ENCODE measurements at places on chromosomes 4 and X. TPM values are rescaled to one million over a fixed set of nuclear protein-coding genes. Genes with fewer than 3 reads are reported as not detected.

Gene LUZP4
- not detected for total RNA-seq

Gene CC2D2A
- total RNA-seq = 41.0 TPM

Gene PNMA6A
- total RNA-seq = 0.81 TPM

Gene CCDC160
- total RNA-seq = 1.4 TPM

Gene ADH5
- 283 TPM for total RNA-seq

Gene EREG
- 0.71 TPM for total RNA-seq

Gene BEX3
- 130 TPM for total RNA-seq

Gene NDP
- not detected for total RNA-seq

Gene PITX2
- not detected for total RNA-seq

Gene GALNT7
- total RNA-seq = 18.6 TPM

Gene APLN
- total RNA-seq = 0.36 TPM

Gene FGFRL1
- total RNA-seq = 10.0 TPM

Gene ERCC6L
- not detected for total RNA-seq

Gene MAGEC2
- total RNA-seq = not detected

- no peak for DNase-seq
- H3K36me3 ChIP-seq = no peaks in the 10 kb centered on the region
- no peak overlapping the region for H3K27ac ChIP-seq
Measured at GRCh38 chr4:175070444-175070843, 152.3 kb downstream of the ADAM29 start.

DNA sequence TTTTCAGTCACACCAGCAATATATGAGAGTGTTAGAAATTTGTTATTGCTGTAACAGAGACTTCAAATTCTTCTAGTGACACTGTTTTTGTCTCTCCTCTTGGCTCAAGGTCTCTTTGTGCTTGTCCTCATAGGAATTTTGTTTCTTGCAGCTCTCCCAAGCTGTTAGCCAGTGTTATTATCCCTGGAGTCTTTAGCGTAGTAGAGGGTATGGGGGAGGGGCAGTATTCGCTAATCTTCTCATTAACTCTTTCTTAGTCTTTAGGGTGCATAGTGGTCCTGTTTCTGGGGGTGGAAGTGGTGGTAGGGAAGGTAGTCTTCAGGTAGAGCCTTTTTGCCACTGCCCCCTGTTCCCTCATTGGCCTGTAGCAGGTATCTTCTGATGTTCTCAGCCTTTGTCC, 79.4 kb downstream of the JADE3 start:
- no peak overlapping the region for H3K4me3 ChIP-seq
- no peak for DNase-seq

GRCh38 chr4:86896596-86896995, 4.4 kb upstream of the C4orf36 start:
- no peaks in the 10 kb centered on the region for H3K27me3 ChIP-seq
- H3K27ac ChIP-seq = no peak overlapping the region
- DNase-seq = no peak
- no peaks in the 10 kb centered on the region for H3K36me3 ChIP-seq

- no peaks in the 10 kb centered on the region for H3K27me3 ChIP-seq
- H3K27ac ChIP-seq = no peak overlapping the region
- H3K4me3 ChIP-seq = no peak overlapping the region
- H3K36me3 ChIP-seq = no peaks in the 10 kb centered on the region
Measured at GRCh38 chr4:56375458-56375857, 11.8 kb downstream of the AASDH start.

GRCh38 chrX:120350450-120351138, 11.3 kb upstream of the ATP1B4 start:
- no peaks in the 10 kb centered on the region for H3K36me3 ChIP-seq
- no peak overlapping the region for H3K27ac ChIP-seq
- DNase-seq = no peak
- no peaks in the 10 kb centered on the region for H3K27me3 ChIP-seq
- H3K4me1 ChIP-seq = no peaks in the 10 kb centered on the region
- H3K4me3 ChIP-seq = no peak overlapping the region

DNA sequence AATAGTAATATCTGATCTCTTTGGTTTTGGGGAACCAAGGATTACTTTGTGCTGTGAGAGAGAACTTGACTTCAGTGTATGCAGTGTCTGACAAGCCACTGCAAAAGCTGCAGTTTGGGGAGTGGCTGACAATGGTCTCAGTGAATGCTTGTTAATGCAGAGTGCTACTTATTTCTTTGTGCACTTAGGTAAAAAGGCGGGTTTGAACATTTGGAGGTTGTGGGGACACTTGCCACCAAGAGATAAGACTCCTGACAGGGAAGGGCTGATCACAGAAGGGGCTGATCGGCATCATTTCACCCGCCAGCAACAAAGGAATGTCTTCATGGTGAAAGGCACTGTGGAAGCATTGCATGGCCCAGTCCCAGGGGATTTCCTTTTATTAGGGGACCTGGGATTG, 28.6 kb upstream of the USP46 start:
- H3K36me3 ChIP-seq = no peaks in the 10 kb centered on the region
- DNase-seq = no peak
- H3K27ac ChIP-seq = no peak overlapping the region
- H3K4me1 ChIP-seq = no peaks in the 10 kb centered on the region

- no peak for DNase-seq
- H3K27me3 ChIP-seq = no peaks in the 10 kb centered on the region
- H3K36me3 ChIP-seq = no peaks in the 10 kb centered on the region
- no peak overlapping the region for H3K27ac ChIP-seq
Measured at GRCh38 chrX:24285082-24285481, 28.8 kb downstream of the SUPT20HL2 start.

DNA sequence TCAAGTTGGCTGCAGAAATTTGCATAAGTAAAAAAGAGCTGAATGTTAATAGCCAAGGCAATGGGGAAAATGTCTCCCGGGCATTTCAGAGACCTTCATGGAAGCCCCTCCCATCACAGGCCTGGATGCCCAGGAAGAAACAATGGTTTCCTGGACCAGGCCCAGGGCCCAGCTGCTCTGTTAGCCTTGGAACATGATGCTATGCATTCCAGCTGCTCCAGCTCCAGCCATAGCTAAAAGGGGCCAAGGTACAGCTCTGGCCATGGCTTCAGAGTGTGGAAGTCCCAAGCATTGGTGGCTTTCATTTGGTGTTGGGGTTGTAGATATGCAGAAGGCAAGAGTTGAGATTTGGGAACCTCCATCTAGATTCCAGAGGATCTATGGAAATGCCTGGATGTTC, 508.3 kb downstream of the SPRY1 start:
- no peak for DNase-seq
- H3K27ac ChIP-seq = no peak overlapping the region
- no peaks in the 10 kb centered on the region for H3K4me1 ChIP-seq
- no peaks in the 10 kb centered on the region for H3K27me3 ChIP-seq

- no peaks in the 10 kb centered on the region for H3K4me1 ChIP-seq
- H3K36me3 ChIP-seq = no peaks in the 10 kb centered on the region
Measured at GRCh38 chrX:149004936-149005335, 500.2 kb downstream of the IDS start.

DNA sequence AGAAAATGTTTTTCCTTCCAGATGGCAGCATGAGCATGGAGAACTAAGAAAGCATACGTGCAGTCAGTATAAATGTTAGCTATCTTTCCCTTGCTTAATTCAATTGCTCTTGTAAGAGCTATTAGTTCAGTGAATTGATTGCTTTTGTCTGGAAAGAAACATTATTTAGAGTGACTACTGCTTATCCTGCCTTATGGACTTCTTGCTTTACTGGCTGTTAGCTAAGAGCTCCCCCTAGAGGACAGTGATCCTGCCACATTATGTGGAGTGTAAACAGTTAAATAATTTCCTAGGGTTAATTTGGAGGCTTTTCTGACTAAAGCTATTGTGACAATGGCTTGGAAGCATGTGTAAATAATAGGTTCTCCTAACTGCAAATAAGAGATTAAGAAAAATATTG, 1402.4 kb downstream of the FAM133A start:
- H3K4me1 ChIP-seq = no peaks in the 10 kb centered on the region
- no peak overlapping the region for H3K27ac ChIP-seq
- no peak for DNase-seq

- no peak overlapping the region for H3K4me3 ChIP-seq
- H3K36me3 ChIP-seq = no peaks in the 10 kb centered on the region
Measured at GRCh38 chr4:26056406-26056805, 142.4 kb downstream of the SMIM20 start.

DNA sequence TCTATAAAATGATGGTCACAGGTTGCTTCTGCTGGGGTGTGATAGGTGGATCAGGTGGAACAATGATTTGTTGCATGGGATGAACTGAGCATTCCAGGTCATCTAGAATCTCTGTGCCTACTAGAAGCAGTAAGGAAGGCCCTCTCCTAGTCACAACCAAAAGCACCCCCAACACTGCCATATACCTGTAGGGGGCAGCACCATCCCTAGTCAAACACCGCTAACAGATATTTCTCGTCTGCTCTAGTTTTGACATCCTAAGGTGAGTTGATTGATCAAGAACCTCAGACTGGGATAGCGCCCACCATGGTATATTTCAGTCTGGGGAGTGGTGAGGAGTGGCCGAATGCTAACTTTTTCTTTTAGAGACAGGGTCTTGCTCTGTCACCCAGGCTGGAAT, 160.2 kb downstream of the NHS start:
- H3K4me1 ChIP-seq = no peaks in the 10 kb centered on the region
- no peak overlapping the region for H3K4me3 ChIP-seq
- no peak for DNase-seq
- no peaks in the 10 kb centered on the region for H3K36me3 ChIP-seq
- H3K27me3 ChIP-seq = no peaks in the 10 kb centered on the region
- no peak overlapping the region for H3K27ac ChIP-seq

GRCh38 chr4:89447543-89447942, 139.9 kb upstream of the GPRIN3 start:
- H3K4me3 ChIP-seq = no peak overlapping the region
- H3K4me1 ChIP-seq = no peaks in the 10 kb centered on the region
- H3K27ac ChIP-seq = no peak overlapping the region
- no peaks in the 10 kb centered on the region for H3K36me3 ChIP-seq
- no peaks in the 10 kb centered on the region for H3K27me3 ChIP-seq
- no peak for DNase-seq

GRCh38 chr4:73193659-73194058, 64.9 kb downstream of the ANKRD17 start:
- no peaks in the 10 kb centered on the region for H3K27me3 ChIP-seq
- H3K4me3 ChIP-seq = no peak overlapping the region
- DNase-seq = no peak
- H3K36me3 ChIP-seq = no peaks in the 10 kb centered on the region
- H3K27ac ChIP-seq = no peak overlapping the region
- no peaks in the 10 kb centered on the region for H3K4me1 ChIP-seq

DNA sequence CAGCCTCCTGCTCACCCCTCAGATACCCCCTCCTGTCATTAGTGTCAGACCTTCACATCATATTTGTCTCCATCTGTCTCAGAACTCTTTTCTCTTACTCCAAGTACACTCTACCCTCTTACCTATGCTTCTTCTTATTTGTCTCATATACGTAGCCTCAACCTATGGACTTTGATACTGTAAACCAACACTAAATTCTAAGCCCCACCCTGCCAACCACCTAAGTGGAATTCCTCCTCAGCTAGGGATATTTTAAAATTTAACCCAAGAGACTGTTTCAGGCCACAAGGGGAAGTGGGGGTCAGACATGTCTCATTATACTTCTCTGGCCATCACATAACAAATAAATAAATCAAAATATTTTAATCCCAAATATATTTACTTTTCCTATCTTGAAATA, 778.1 kb upstream of the GRID2 start:
- no peaks in the 10 kb centered on the region for H3K36me3 ChIP-seq
- no peak overlapping the region for H3K27ac ChIP-seq

GRCh38 chrX:40092808-40093435, 4.8 kb downstream of the BCOR start:
- no peak overlapping the region for H3K4me3 ChIP-seq
- H3K27me3 ChIP-seq = peaks cover 10% of the 10 kb centered on the region
- H3K27ac ChIP-seq = no peak overlapping the region
- H3K4me1 ChIP-seq = no peaks in the 10 kb centered on the region

DNA sequence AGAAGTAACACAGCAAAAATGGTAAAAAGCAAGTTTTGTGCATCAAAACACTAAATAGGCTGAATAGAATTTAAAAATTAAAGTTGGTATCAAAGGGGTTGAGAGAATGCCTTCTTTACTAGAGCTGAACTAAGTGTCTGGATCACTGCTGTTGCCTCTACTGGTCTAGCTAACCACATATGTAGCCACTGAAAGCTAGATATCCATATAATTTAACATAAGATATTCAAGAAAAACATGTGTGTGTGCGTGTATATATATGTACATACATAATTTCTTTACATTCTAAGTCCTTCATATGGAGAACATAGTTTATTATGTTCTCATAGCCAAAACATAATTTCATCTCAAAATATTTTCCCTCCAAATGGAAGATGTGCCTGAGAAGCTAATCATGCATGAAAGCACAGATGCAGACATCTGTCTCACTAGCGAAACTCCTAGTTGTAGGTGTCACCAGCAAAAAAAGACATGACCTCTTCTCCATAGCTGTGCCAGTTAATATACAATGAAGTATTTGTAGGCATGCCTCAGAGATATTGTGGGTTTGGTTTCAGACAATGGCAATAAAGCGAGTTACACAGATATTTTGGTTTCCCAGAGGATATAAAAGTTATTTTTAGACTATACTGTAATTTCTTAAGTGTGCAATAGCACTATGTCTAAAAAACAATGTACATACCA, 47.3 kb downstream of the PDE5A start:
- peak overlapping the region; percentile 67 for H3K27ac ChIP-seq
- no peak for DNase-seq
- peaks cover 32% of the 10 kb centered on the region for H3K4me1 ChIP-seq
- no peaks in the 10 kb centered on the region for H3K27me3 ChIP-seq
- H3K4me3 ChIP-seq = no peak overlapping the region

- no peaks in the 10 kb centered on the region for H3K4me1 ChIP-seq
- H3K36me3 ChIP-seq = no peaks in the 10 kb centered on the region
- DNase-seq = no peak
- no peak overlapping the region for H3K4me3 ChIP-seq
- H3K27me3 ChIP-seq = no peaks in the 10 kb centered on the region
Measured at GRCh38 chr4:165738571-165738970, 134.5 kb upstream of the TLL1 start.

DNA sequence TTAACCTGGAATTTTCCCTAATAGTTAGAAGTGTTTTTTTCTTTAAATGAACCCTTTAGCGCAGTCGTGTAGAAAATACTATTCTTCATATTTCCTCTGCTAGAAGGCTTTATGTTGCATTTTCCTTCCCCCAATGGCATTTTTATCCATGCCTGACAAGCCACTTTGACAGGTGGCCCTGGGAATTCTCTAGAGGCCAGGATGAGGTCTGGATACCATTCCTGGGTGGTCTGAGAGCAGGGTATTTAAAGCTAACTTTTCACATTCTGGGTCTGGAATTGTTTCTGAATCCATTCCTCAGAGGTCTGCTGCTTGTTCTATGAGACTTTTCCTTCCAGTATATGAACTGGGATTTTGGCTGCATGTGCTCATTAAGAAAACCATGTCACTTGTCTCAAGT, 31.2 kb upstream of the PDGFRA start:
- no peaks in the 10 kb centered on the region for H3K36me3 ChIP-seq
- no peak overlapping the region for H3K4me3 ChIP-seq
- H3K27ac ChIP-seq = no peak overlapping the region

DNA sequence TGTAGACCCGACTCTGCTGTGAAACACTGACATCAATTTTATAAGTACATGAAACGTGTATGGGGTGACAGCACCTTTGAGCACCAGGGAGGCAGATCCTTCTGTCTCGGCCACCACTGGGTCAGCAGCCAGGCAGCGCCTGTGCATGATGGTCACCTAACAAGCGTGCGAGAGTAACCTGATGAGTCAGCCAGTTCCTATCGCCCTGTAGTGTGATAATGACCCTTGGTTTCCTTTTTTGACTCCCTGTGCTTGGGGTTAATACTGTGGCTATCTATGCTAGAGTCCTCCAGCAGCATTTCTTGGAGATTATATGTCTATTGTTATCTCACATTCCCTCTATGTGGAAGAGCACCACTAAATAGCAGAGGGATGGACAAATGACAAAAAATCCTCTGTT, 101.6 kb downstream of the NPNT start:
- no peaks in the 10 kb centered on the region for H3K36me3 ChIP-seq
- H3K4me3 ChIP-seq = no peak overlapping the region
- H3K4me1 ChIP-seq = peaks cover 25% of the 10 kb centered on the region
- H3K27me3 ChIP-seq = no peaks in the 10 kb centered on the region
- no peak overlapping the region for H3K27ac ChIP-seq
